Posterior vena cava (tissue), 2 donors: ENCODE measurements at places on chromosomes 12 and 14. TPM values are rescaled to one million over a fixed set of nuclear protein-coding genes. Genes with fewer than 3 reads are reported as not detected.

PRKCH gene
- 37.5 TPM for total RNA-seq

IL25 gene
- not detected for total RNA-seq

SLC25A3 gene
- total RNA-seq = 319 TPM

GRCh38 chr12:29505122-29505521 lies 7.6 kb upstream of the OVCH1 start:
- DNase-seq = no peak

GRCh38 chr14:89616852-89617341 lies 199.9 kb upstream of the FOXN3 start:
- no peak for DNase-seq

KRT2 gene
- not detected for total RNA-seq

RBMS2 gene
- 57.2 TPM for total RNA-seq

GRCh38 chr12:25997201-25997963 lies 38.9 kb downstream of the RASSF8 start:
- DNase-seq = no peak

GRCh38 chr14:95703805-95704204 lies 10.1 kb downstream of the TCL1A start:
- DNase-seq = no peak

DNA sequence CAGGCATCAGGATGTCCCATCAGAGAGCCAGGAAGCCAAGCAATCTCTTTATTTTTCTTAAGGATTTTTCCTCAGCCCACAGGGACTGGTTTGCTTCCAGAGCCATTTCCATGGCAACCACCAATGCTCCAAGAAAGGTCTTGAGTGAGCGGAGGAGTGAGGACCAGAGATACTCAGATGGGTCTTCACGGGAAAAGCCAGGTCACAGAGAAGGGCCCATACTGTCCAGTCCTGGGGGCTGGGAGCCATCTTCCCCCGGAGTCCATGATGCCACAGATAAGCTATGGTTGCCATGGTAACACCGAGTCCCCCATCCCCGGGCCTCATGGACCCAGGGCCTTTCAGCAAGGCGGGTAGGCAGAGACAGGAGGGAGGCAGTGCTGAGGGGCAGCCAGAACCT lies 28.6 kb downstream of the CMKLR1 start:
- DNase-seq = peak; percentile 71

- DNase-seq = no peak
Observed at GRCh38 chr14:91138511-91139359, 24.9 kb downstream of the DGLUCY start.

GRCh38 chr12:32450768-32451167 lies 51.4 kb downstream of the FGD4 start:
- no peak for DNase-seq

DNA sequence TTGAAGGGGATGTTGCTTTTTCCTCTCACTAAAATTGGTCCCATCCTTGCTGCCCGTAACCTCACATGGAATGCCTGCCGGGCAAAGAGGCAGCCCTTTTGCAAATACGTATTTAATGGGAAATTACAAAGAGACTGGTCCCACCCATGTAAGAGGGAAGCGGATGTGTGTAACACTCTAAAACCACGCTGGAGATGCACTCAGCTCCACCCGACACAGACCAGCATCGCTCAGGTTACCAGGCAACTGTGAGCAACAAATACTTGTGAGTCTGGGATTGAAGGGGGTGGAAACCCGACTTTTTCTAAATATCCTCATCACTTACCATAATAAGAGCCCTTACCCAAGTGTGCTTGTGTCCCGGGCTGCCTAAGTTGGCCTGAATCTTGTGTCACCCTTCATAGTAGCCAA lies 47.7 kb downstream of the ELK3 start:
- peak; percentile 92 for DNase-seq
